ENCODE measurements at places on chromosomes 4 and X. TPM values are rescaled to one million over a fixed set of nuclear protein-coding genes. Genes with fewer than 3 reads are reported as not detected.

DNA sequence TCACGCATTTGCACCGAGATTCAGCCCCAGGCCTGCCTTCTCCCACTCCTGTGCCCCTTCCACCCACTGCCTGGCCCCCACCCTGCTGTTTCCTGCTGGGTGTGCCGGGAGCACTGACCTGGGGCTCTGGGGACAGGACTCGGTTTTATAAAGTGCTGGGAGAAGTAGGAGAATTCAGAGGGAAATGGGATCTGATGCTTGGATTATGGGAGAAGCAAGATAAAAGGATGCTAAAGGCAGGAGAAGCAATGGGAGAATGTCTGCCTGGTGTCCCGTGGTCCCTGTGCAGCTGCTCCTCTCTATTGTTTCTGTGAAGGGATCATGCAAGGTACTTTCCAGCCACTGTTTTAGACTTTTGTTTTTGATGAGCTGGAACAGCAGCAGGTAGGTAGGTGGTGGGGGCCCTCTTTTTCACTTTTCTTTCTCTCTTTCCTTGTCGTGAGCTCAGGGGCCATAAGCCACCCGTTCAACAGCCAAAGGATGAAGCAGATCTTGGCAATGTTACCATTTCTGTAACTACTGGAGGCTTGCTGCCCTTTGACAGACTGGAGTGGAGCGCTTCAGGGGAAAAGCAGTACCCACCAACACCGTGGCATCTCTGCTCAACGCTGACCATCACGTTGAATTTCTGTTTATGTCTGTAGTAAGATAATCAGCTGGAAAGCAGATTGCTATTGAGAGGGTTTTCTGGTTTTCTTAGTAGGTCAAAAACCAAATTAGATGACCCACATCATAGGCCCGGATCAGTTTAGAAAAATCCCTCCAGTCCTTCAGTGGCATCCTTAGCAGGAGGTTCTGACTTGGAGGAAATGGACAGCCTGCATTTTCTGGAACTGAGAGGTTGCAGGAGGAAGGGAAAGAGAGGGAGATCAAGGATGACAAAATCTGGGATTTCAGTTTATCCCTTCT lies 63.8 kb upstream of the ENPP6 start:
- DNase-seq, result no peak

GRCh38 chrX:115909017-115909416 lies 261.5 kb upstream of the AGTR2 start:
- DNase-seq, result no peak

- no peak for DNase-seq
Observed at GRCh38 chr4:144178414-144178813, 37.9 kb upstream of the GYPA start.

- peak; percentile 38 for DNase-seq
Observed at GRCh38 chr4:56786955-56787354, 34.5 kb downstream of the SPINK2 start.

- no peak for DNase-seq
Observed at GRCh38 chr4:55397520-55398321, 2.0 kb downstream of the TMEM165 start.

DNA sequence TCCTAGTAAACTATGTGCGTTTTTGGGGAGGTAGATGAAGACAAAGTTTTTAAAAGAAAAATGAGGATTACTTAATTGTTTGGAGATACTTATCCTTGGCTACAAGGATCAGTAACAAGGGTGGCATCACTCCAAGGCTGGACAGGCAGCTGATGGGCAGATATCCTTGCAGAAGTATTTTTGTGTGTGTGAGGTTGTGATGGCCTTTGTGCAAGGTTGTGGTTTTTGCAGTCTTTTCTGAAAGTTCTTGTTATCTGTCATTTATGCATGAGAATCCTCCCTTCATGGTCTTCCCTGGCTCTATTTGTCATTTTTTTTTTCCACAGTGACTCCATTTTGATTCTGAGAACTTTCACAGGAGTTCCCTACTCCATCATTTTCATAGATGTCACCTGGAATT lies 96.0 kb upstream of the C1GALT1C1 start:
- DNase-seq, result no peak

GRCh38 chr4:48346594-48346993 lies 5.3 kb downstream of the SLAIN2 start:
- no peak for DNase-seq

DNA sequence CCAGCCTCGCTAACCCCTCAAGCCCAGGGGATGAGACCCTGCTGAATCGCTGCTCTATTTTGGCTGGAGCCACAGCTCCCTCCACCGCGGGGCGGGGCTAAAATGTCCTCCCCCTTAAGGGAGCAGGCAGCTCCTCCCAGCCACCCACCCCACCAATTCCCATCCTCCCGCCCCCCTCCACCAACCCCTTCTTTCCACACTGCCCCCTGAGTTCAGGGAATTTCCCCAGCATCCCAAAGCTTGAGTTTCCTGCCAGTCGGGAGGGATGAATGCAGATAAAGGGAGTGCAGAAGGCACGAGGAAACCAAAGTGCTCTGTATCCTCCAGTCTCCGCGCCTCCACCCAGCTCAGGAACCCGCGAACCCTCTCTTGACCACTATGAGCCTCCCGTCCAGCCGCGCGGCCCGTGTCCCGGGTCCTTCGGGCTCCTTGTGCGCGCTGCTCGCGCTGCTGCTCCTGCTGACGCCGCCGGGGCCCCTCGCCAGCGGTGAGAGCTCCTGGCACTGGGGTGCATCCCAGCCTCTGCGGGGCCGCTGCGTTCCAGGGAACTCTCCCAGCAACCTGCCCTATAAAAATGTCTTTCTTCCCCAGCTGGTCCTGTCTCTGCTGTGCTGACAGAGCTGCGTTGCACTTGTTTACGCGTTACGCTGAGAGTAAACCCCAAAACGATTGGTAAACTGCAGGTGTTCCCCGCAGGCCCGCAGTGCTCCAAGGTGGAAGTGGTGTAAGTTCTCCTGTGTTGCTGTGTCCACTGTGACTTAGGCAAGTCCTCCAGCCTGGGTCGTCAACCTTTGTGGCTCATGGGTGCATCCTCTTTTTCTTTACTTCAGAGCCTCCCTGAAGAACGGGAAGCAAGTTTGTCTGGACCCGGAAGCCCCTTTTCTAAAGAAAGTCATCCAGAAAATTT lies at the start of gene CXCL6:
TSS of gene CXCL6 (plus strand) at position 306 of the 907 bp plus-strand sequence. CDS start at position 379, 73 bp downstream.
- DNase-seq, result no peak

DNA sequence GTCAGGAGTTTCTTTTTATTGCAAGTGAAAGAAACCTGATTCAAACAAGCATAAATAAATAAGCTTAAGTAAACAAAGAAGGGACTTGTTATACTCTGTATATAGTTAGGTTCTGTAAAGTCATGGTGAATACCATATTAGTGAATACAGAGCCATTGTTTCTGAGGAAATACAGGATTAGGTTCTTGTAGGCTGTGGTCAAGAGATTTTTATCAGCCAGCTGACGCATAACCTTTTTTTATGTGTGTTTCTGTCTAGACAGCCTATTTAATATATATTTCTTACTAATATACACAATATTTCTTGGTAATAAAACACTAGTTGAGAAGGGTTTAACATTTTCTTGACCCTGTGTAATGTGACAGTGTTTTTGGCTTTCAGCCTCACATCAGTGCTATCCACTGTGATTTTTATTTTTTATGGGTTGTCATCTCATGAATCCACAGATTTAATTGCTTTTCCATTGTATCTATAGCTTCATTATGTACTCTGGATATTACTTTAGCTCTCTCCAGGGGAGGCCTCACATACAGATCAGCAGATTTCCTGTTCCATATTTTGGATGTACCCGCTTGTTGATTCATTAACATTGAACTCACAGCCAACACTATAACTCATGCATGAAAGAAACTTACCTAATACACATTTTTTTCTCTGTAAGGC lies 8.0 kb downstream of the HERC3 start:
- no peak for DNase-seq

GRCh38 chr4:133270021-133270570 lies 121.0 kb downstream of the PCDH10 start:
- DNase-seq, result no peak

Gene ARMCX1
- 120 TPM for total RNA-seq

Gene TENM3
- 78.3 TPM for total RNA-seq

Gene ARHGAP10
- total RNA-seq, result 2.9 TPM

Gene MCF2
- 17.9 TPM for total RNA-seq

Gene GPAT3
- total RNA-seq, result not detected
